Stimulated activated CD4-positive, alpha-beta T cell treated with anti-CD3 and anti-CD28 coated beads, Interleukin-15, amount 100 ng/mL, for 1 hour (primary cell): ENCODE measurements at places on chromosomes 2 and 18.

GRCh38 chr2:109339519-109339966 lies 210.5 kb downstream of the SH3RF3 start:
- DNase-seq = no peak

DNA sequence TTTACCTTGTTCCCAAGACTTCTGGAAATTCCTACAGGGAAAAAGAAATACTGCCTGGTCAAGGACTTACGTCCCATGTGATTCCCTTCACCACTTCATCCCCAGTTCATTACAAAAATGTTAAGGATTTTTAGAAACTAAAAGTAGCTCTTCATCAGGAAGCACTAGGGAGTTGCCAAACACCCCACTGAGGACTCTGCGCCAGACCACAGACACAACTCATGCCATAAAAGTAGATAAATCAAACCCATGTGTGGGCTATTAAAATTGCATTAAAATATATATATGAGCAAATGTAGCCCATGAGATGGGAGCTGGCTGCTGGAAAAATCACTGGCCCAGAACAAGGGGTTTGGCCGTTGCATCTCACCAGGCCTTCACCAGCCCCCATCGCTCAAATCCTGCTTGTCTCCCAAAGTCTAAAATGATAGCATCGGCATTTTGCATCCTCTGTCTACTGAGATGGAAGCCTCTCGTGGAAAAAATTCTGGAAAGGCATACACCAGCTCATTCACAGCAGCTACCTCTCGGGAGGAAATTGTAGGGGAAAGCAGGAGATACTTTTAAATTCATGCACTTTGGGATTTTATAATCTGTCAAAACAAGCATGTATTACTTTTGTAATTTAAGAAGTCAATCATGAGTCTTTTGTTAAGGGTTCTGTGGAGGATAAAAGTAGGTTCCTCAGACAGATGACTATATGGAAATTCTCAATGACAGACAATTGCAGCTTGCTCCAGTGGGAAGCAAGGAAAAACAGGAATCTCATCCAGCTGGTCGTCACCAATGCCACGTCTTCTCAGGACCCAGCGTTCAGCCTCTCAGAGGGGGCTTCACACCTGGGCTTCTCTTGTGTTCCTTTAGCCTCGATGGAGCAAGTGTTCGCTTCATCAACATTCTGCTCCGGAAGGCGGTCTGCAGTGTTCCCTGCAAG lies 113.9 kb downstream of the MREG start:
- DNase-seq = no peak

GRCh38 chr2:234512884-234513669 lies 16.2 kb upstream of the ARL4C start:
- DNase-seq = no peak

GRCh38 chr2:200616193-200616592 lies 30.4 kb downstream of the AOX1 start:
- DNase-seq = no peak

GRCh38 chr18:159037-159652 lies 788 bp downstream of the USP14 start:
- DNase-seq = no peak

DNA sequence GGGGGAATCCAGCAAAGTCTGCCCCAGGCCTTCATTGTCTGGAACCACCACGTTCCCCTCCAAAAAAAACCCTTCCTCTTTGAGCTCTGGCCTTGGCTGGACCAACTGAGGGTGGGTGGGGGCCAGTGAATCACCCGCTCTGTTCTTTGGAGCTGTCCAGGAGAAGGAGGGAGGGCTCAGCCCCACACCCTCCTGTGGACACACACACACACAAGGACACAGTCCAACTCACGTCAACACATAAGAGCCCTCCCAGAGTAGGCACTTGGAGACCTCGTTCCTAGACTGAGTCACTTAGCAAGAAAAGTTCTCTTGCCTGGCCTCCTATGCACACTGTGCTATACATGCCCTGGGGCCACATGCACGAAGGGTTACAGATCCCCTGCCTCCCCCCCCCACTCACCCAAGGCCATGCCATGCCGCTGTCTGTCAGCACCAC lies 1.2 kb upstream of the TNS1 start:
- no peak for DNase-seq

GRCh38 chr2:85032621-85033020 lies 61.7 kb downstream of the KCMF1 start:
- no peak for DNase-seq

DNA sequence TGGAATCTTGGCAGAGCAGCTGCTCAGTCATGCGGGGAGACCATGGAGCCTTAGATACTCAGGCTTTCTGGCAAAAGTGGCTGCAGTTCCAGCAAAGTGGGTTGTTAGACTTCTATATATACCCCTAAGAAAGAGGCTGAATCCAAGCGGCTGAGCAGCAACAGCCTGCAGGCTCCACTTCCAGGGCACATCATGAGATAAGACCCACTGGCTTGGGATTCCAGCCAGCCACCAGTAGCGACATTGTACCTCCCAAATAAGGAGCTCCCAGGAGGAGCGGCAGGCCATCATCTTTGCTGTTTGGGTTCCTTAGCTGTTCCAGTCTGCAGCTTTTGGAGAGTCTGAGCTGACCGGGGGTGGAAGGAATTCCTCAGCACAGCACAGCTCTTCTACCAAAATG lies 150.3 kb upstream of the ST6GAL2 start:
- DNase-seq = no peak

DNA sequence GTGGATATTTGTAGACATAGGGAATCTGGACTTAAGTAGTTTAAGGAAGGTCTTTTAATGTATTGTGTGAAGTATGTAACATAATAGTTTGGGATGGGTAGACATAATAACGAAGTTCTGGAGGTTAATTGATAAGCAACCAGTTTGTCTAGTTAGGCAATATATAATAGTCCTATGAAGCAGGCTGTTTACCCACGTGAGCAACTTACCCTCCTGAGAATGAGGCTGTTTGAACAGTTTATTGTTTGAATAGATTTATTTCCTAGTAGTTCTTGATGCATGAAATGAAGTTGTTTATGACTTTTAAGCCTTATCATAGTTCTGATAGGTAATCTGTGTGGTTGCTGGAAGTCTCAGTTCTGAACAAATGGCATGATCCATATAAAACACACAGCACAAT lies 361.5 kb downstream of the GALNT13 start:
- no peak for DNase-seq

- DNase-seq = no peak
Observed at GRCh38 chr18:48948112-48949049, 2.4 kb downstream of the SMAD7 start.

GRCh38 chr2:234191819-234192407 lies 141.4 kb downstream of the SPP2 start:
- DNase-seq = no peak

- DNase-seq = no peak
Observed at GRCh38 chr2:170360546-170361089, 182.7 kb downstream of the MYO3B start.

DNA sequence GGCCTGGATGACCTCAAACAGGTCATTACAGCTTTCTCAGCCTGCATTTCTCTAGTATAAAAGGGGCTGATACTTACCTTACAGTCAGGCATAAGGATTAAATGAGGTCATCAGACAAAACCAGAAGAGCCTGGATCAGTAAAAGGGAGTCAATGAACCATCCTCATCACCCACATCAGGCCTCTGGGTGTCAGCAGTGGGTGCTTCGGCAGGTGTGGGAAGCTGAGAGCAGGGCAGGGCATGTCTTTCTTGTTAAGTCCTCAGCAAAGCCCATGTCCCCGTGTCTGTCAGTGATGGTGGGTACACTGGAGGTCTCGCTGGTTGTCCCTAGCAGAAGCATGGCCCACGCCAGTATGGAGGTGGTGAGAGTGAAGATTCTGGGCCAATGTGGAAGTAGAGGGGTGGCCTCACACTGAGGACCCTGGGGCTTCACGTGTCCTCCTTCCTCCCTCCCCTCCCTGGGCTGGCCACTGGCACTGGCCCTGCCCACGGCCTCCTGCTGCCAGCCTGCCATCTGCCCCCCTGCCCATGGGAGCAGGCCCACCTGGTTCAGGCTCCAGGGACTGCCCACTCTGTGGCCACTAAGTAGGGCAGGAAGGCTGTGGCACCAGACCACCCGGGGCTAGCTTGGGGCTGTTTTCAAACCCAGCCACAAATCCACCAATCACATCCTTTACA lies 4.4 kb downstream of the ADRA2B start:
- no peak for DNase-seq

GRCh38 chr18:61388010-61388409 lies 54.8 kb downstream of the CDH20 start:
- DNase-seq = no peak

GRCh38 chr18:12556946-12557806 lies 100.7 kb downstream of the SPIRE1 start:
- no peak for DNase-seq

- no peak for DNase-seq
Observed at GRCh38 chr2:201883606-201884369, 77.5 kb downstream of the CDK15 start.

GRCh38 chr2:77571545-77571944 lies 49.4 kb upstream of the LRRTM4 start:
- no peak for DNase-seq

GRCh38 chr2:233764264-233764663 lies 4.2 kb downstream of the UGT1A1 start:
- no peak for DNase-seq

DNA sequence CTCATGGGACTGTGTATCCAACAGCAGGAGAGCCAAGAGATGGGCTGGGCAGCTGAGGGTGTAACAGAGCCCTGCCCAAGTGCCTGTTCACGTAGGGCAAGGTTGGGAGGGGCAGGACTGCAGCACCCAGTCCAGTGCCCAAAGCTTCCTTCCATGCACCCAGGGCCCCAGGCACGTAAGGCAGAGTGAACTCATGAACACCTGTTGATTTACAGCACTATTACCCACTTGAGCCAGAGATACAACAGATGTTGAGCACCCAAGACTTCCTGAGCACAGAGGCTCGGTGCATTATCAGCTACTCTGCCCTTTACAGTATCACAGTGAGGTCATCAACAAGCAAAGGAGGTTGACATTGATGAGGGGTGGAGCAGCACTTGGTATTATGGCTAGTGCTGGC lies 50.2 kb upstream of the FHL2 start:
- DNase-seq = no peak
